ENCODE measurements at places on chromosomes 4 and X.

DNA sequence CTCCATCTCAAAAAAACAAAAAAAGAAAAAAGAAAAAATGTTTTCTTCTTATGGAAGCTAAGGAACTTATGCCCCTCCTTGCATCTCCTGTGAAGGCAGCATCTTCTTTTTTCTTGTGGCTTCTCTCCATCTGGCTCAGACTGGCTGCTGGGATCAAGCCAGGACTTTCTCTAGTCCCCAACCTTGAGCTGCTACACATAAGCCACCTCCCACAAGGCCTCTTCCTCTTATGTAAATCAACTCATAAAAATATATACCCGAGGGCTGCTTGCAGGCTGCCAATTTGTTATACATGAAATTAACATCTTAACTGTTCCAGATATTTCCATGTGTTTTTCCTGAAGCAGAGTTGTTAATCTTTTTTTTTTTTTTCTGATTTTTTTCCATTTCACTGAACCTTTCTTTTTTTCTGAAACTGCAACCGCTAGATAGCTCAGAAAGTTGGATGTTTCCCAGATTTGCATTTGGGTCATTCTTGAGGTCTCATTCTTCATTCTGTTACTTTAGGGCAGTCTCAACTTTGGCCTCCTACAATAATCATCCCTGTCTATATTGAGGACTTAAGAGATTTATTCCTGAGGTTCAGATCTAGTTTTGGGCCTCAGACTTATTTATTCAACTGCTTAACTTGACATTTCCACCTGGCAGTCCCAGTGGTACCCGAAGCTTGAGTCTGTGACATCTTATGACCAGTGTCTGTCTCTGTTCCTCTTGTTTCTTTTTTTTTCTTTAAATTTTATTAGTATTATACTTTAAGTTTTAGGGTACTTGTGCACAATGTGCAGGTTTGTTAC, 10.3 kb downstream of the SNX25 start:
- DNase-seq = no peak
- no peaks in the 10 kb centered on the region for H3K36me3 ChIP-seq
- no peaks in the 10 kb centered on the region for H3K27me3 ChIP-seq
- no peak overlapping the region for H3K4me3 ChIP-seq

- H3K27me3 ChIP-seq = no peaks in the 10 kb centered on the region
- H3K4me1 ChIP-seq = 0 out of 2 replicates have a peak, but pooled peaks cover 10% of the 10 kb centered on the region
- DNase-seq = peak; percentile 70
- H3K27ac ChIP-seq = no peak overlapping the region
- H3K36me3 ChIP-seq = no peaks in the 10 kb centered on the region
Observed at GRCh38 chr4:144174401-144175067, 34.0 kb upstream of the GYPA start.

- H3K27me3 ChIP-seq = no peaks in the 10 kb centered on the region
- no peak for DNase-seq
- H3K27ac ChIP-seq = no peak overlapping the region
- H3K4me3 ChIP-seq = no peak overlapping the region
- H3K4me1 ChIP-seq = peaks cover 7% of the 10 kb centered on the region
Observed at GRCh38 chr4:95059663-95060062, 301.9 kb downstream of the BMPR1B start.

GRCh38 chr4:185716141-185716551, 95.8 kb downstream of the SORBS2 start:
- H3K4me3 ChIP-seq = no peak overlapping the region
- no peaks in the 10 kb centered on the region for H3K36me3 ChIP-seq
- DNase-seq = no peak
- no peak overlapping the region for H3K27ac ChIP-seq

DNA sequence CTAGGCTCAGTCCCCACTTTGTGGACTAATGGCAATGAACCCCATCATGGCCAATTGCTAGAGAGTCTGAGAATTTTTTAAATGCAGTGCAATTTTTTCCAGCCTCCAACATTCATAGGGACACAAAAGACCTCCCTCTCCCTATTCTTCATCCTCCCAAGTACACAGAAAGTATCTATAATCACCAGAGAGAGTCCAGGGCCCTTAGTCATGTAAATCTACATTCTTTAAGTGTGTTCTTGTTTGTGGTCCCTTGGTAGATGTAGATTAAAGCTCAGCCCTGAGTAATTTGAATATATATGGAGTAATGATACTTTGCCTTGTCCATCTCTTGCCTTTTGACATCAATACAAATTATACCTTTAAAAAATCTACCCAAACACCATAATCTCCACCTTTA, 51.3 kb upstream of the ATXN3L start:
- no peak overlapping the region for H3K4me3 ChIP-seq
- H3K36me3 ChIP-seq = no peaks in the 10 kb centered on the region

DNA sequence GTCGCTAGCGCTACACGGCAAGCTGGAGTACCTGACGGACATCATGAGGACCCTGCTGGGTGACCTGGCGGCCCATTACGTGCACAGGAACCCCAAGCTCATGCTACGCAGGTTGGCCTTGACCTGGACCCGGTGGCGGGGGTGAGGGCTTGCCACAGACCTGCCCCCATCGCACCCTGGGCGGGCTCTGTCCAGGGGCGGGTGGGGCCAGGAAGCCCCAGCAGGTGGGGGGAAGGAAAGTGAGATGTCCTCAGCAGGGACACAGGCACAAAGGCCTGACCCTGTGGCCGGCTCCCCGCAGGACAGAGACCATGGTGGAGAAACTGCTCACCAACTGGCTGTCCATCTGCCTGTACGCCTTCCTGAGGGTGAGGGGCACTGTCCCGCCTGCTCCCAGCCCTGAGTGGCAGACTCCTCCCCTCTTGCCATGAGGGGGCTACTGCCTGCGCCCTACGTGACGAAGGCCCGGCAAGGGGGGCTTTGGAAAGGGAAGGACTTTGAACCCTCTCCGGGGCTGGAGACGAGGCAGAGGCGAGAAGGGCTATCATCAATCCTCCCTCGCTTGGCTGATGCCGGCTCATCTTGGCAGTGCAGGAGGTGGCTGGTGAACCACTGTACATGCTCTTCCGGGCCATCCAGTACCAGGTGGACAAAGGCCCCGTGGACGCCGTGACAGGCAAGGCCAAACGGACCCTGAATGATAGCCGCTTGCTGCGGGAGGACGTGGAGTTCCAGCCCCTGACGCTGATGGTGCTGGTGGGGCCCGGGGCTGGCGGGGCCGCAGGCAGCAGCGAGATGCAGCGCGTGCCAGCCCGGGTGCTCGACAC, 5.3 kb upstream of the SRPK3 start:
- H3K36me3 ChIP-seq = no peaks in the 10 kb centered on the region
- no peaks in the 10 kb centered on the region for H3K27me3 ChIP-seq
- H3K4me1 ChIP-seq = no peaks in the 10 kb centered on the region

Data from GM23338 (cell line).